Activated T-helper 1 cell treated with anti-CD3 and anti-CD28 coated beads, Interleukin-2, amount 50 U/mL, for 16 hours (primary cell): ENCODE measurements at places on chromosomes 2 and 18.

GRCh38 chr2:98825858-98826257, 94.9 kb upstream of the MGAT4A start:
- no peak for DNase-seq

DNA sequence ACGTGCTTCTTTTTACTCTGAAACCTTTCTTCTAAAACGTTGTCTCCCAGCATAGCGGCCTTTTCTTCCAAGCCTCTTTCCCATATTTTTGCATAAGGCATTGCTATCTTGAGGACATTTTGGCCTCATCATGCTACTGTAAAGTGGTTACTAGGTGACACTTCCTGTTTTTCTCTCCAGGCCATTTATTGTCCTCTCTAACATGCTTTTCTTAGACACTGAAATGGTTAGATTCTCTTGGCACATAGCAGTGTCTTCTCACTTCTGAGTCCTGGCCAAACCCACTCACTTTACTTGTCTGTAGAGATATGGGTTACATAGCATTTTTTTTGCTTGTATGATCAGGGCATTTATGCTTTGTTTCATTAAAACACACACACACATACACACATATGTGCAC, 50.1 kb upstream of the KCNH7 start:
- no peak for DNase-seq

GRCh38 chr2:224284134-224284946, 117.6 kb downstream of the FAM124B start:
- DNase-seq, result no peak

- no peak for DNase-seq
These were observed 79.4 kb upstream of the AGAP1 start for GRCh38 chr2:235414422-235414821.

DNA sequence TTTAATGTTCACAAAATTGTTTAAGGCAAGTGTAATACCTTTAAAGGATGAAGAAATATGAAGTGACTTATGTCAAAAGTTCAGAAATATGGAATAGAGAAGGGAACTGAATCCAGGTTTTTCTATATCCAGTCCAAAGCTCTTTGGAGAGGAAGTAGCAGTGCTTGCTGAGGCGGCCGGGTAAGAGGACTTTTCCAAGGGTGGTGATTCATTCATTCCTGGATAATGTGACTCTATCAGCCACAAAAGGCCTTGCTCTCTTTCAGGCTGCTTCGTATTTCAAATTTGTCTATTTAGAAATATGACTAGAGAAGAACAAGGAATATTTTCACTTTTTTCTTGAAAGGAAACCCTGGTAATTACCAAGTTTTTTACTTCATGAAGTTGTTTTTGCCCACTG, 830.1 kb upstream of the ZEB2 start:
- no peak for DNase-seq

DNA sequence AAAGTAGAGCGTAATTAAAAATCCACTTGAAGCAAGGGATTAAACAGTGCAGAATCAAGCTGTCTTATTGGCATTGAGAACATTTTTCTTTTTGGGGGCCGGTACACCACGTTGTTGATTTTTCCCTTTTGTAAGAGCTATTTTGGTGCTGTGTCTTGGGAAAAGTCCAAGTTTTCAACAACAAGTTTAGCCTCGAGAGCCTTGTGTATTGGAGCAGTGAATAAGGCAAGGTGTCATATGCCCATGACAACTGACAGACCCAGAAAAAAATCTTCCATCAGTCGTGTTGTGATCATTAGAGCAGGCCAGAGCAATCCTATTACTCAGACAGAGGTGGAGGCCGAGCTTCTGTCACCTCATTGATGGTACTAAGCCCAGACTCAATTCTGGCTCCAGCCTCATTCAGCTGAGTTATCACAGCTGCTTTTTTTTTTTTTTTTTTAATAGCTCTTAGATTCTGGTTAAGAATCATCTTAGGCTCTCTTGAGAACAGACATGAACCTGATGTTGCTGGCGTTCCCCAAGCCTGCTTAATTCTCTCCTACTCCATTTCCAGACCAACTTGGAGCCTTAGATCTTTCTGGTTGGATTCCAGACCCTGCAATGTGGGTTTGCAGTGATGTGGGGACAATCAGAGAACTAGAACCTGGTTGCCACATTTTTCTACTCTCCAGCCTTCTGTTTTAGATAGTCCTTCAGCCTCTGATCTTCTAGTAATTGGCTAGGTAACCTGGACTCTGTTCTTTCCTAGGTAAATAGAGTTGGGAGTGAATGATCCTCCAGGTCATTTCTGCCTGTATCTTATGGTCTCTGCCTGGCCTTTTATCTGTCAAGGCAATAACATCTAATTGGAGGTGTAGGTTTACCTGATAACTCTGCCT, 43.1 kb downstream of the MOGAT1 start:
- DNase-seq, result no peak

GRCh38 chr2:121925466-121925865, 170.0 kb downstream of the TSN start:
- no peak for DNase-seq

GRCh38 chr2:183533021-183533420, 408.8 kb downstream of the NUP35 start:
- no peak for DNase-seq

GRCh38 chr2:134335601-134336000, 81.7 kb downstream of the MGAT5 start:
- DNase-seq, result no peak

GRCh38 chr18:31482051-31482450, 15.9 kb upstream of the DSG2 start:
- DNase-seq, result no peak

DNA sequence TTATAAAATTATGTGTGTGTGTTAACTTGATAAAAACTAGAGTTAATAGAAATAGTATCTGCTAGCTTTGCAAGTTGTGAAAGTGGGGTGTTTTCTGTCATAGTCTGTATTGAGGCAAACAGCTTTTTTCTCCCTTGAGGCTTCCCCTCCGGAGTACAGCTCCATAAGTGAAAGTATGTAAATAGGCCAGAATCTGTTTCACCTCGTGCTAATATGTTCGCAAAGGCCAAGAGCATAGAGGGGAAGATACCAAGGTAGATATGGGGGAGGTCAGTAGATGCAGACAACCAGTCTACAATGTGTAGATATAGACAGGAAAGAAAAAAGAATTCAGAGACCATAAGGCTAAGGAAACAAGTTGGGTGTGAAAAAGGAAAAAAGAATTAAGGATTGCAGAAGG, 72.9 kb downstream of the PTRHD1 start:
- no peak for DNase-seq

DNA sequence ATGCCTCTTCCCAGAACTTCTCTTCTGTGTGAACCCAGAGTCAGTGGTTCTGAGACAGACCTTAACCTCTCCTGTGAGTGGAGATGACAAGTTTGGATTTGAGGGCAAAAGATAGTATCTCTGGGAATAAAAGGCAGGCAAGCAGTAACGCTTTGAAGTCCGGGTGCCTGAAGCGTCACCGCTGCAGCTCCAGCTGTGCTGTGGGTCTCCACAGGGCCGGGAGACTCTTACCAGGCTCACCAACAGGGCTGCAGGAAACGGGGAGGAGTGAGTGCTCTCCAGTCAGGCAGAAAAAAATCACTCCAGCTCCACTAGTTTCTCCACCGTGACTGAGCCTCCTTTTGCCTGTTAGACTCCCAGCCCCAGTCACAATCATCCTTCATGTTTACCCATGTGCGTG, 79.7 kb upstream of the MAP4K4 start:
- no peak for DNase-seq

- no peak for DNase-seq
These were observed 190.5 kb downstream of the ALPK2 start for GRCh38 chr18:58438161-58438957.

GRCh38 chr18:8889489-8889888, 184.1 kb downstream of the MTCL1 start:
- DNase-seq, result no peak

DNA sequence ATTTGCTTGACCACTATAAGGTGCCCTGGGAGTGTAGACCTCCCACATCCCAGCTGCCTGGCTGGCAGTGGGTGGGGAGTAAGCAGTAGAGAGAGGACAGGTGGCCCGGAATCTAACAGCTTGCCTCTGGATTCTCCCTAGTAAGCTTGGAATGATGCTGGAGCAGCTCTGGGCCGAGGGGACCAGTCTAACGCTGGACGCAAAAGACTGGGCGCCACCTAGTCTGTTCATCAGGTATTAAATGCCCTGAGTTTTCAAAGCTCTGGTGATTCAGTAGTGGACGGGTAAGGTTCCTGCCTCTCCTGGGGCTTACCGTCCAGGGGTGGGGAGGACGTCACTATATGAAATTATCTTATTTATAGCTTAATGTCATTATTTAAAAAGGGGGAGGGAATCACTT, 648 bp upstream of the LYPD6B start:
- DNase-seq, result no peak

- no peak for DNase-seq
These were observed 1170.3 kb upstream of the CHAC2 start for GRCh38 chr2:52597346-52597745.

GRCh38 chr2:45782986-45783385, 131.5 kb downstream of the PRKCE start:
- no peak for DNase-seq

GRCh38 chr2:119154076-119154475, 4.5 kb downstream of the C1QL2 start:
- no peak for DNase-seq

DNA sequence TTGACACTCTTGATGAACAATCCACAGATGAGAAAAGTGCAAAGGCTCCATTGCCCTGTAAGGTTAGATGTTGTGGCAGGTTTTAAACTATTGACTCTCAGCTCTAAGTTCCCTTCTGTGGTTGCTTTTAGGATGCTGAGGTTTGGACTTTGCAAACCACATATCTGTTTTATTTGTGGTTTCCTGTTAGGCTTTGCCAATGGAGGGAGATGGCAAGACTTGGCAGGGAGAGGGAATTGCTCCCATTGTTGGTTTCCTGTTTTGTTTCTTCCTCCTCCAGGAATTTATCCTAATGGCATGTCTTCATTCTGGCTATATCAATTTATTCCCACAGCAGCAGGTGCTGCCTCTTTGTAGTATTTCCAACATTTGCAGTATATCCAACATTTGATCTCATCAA, 772.3 kb downstream of the LRRTM4 start:
- no peak for DNase-seq

DNA sequence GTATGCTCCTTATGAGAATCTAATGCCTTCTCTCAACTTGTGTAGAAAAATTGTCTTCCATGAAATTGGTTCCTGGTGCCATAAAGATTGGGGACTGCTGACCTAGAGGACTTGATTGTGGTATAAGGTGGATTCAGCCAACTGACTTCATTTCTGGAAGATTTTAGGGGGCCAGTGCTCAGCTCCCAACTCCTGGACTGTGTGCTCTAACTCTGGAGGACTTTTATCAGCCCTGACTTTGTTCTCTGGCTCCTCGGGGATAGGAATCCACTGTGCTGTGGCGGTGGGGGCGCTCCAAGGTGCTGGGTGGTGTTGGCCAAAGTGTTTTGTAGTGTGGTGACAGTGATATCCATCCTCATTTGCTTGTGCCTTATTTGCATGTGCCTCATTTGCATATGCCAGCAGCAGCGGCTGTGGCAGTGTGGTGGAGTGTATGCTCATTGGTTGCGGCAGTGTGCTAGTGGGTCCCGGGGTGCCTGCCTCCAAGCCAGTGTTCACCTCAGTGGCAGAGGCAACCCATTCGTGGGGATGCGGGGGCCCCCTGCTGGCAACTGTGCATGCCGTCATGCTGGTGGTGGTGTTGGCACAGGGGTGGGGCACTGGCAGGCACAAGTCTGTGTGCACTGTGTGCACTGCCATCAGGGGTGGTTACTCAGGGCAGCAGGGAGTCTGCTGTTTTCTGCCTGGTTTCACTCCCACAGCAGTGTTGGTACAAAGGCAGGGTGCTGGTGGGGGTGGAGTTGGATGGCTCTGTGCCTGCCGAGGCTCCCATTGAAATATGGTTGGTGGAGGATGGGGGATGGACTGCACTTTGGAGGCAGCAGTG, 19.6 kb downstream of the EHBP1 start:
- no peak for DNase-seq

- DNase-seq, result no peak
These were observed 298.8 kb downstream of the SP3 start for GRCh38 chr2:173666171-173666888.

GRCh38 chr18:79548621-79548985, 131.0 kb upstream of the CTDP1 start:
- no peak for DNase-seq

DNA sequence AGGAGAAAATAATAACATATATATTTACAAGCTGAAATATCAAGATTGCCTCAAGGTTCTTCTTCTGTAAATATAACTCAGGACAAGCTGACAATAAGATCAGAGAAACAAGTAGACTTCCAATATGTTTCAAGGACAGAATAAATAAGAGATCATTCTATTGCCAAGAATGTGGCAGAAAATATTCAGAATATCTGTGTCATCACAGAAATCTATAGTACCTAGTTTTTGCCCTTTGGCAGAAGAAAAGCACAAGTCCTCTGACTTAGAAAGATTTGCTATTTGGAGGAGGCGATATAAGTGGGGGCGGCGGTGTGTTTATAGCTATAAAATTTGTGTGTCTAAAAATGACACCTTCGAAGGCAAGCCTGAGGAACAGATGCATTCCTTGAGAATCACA, 34.3 kb downstream of the ARHGAP15 start:
- no peak for DNase-seq

DNA sequence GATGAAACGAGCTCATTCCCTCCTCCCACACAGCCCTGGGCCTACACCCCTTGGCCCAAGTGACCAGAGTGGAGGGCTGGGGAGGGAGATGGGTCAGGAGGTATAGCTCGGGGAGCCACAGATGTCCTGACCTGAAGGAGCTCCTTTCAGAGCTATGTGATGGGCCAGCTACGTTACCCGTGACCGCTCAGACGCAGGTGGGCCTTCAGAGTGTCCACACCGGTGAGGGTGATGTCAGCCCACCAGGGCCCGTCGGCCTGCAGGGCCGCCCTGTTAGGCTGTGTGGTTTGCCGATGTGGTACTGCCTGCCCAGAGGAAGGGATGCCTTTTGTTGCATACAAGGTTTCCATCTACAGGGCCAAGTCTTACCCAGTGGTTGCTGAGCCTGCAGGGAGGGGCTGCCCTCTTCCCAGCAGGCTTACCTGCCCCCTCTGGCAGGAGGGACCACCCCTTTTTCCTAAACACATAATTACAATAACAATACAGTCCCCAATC, 41.8 kb upstream of the FOSL2 start:
- no peak for DNase-seq

DNA sequence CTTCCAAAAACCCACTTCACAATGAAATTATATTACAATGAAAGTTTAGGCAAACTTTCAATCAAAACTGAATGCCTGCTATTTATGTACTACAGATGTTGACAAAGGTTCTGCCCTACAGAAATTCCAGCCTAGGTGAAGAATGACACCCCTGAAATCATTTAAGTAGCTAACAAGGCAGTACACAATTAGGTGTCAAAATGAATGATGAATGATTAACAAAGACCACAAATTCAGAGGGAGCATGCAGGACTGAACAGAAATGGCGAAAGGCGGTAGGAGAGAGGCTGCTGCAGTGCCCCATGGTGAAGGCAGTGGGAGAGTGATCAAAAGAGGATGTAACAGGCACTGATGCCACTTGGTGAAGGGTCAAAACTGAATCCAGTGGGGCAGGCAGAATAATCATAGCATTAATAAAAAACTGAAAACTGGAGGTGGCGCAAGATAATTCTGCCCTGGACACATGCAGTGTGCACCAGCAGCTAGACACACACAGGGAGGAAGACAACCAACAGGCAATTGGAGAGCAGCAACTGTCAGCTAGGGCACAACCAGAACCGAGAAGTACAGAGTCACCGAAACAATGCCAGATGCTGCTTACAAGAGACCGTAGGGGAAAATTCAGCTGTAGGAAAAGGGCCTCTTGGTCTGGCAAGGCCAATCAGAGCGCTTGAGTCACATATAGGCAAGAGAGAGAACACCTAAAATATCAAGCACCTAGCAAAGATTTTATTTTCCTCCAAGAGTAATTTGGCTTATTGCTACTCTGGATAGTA, 4.5 kb downstream of the TMEM131 start:
- DNase-seq, result no peak

- no peak for DNase-seq
These were observed 21.9 kb downstream of the MRPL35 start for GRCh38 chr2:86221066-86221684.
